ELF-1 (cell line): ENCODE measurements at places on chromosomes 1 and 21.

- no peak for DNase-seq
Measured at GRCh38 chr1:79497193-79497773, 490.8 kb upstream of the ADGRL4 start.

- DNase-seq = peak; percentile 88
Measured at GRCh38 chr1:42173155-42173933, 8.8 kb upstream of the GUCA2A start.

GRCh38 chr1:150366416-150367296, 2.7 kb downstream of the RPRD2 start:
- no peak for DNase-seq

GRCh38 chr1:21254335-21254951, 35.8 kb downstream of the ECE1 start:
- no peak for DNase-seq

DNA sequence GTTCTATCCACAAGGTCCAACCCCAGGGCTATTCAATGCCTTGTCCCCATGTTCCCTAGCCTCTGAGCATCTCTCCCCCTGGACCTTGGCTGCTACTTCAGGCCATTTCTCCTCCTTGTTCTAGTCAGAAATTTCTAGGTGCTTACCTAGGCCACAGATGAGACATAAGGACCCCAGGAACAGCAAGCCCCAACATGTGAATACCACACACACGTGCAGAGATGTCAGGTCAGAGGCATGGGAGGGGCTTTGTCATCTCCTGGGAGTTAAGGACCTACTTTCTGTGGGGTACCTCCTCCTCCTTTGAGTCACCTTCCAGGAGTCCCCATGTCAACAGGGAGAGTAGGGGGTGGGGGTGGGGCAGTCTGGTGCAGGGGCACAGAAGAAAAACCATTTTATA, 7.1 kb upstream of the RGS16 start:
- DNase-seq = no peak

DNA sequence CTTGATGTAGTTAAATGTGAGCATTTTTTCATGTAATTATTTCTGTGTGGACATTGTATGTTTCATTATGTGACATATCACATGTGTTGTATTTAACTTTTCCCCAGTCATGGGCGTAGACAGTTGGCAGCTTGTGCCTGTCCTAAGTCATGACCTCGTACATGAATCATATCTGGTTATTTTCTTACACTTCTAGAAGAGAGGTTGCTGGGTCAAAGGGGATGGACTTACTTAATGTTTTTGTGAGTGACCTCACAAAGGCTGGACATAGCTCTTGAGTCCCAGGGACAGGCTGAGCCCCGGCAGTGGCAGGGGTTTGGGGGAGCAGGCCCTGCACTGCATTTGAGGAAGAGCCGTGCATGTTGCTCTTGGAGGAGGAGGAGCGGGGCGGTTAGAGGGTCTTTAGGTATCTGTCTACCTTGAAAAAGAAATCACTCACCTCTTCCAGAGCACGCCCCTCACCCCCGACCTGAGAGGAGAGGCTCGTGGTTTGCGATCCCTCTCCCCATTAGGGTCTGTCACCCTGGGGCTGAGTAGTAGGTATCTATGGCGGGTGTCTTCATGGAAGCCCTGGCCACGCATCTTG, 16.4 kb downstream of the IFNGR2 start:
- DNase-seq = no peak

DNA sequence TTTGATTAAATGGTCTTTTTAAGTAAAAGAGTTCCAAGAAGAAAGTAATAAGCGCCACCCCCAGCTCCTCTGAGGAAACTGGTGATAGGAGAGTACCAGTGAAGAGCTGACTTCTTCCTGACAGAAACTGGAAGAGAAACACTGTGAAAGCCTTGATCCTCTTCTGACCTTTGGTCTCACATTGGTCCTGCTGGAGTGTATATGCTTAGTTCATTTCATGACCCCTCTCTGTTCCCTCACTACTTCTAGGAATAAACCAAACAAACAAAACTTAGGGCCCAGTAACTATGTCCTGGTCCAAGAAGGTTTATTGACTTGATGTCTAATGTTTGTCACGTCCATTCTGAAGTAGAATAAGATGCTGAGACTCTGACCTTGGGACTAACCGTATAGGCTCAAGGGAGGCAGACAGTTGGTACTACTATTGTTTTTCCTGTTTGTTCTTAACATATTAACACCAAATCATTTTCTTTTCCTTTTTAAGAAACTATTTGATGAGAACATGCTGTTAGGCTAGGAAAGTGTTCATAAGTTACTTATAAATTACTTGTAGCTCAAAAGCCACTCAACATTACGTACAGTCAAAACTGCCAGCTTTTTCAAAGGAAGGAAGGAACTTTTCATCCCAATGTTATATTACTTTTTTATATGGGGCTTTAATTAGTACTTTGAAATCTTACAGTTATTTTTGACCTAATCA, 57.9 kb downstream of the MIER1 start:
- DNase-seq = no peak

DNA sequence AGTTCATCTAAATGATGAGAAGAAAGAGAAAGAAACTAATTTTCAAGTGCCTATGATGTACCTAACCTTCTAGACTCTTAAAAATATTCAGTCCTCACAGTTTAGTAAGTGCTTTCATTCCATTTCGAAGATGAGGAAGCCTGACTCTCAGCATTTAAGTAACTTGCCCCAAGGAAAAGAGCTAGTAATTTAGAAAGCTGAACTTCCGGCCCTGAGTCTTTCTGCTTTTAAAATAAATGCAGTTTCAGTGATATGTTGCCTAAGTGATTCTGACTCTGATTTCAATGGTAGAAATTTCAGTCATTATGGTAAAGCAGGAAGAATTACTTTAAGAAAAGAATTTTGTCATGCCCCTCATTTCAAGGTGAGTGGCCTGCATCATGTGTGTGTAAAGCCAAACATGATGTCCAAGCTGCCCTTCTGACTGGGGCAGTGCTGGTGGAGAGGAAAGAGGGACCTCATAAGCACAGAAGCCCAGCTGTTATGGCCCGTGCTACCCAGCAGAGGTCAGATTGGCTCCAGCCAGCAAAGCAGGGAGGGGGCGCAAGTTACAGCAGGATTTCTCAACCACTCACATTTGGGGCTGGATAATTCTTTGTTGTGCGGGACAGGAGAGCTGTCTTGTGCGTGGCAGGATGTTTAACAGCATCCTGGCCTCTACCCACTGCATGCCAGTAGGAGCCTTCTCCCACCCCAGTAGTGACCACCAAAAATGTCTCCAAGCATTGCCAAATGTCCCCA, 10.7 kb downstream of the ATP1A4 start:
- peak; percentile 70 for DNase-seq

- DNase-seq = peak; percentile 45
Measured at GRCh38 chr1:151458802-151459330, 428 bp downstream of the POGZ start.

GRCh38 chr1:204659056-204659455, 26.5 kb downstream of the LRRN2 start:
- DNase-seq = no peak

GRCh38 chr1:77336729-77337128, 54.9 kb downstream of the AK5 start:
- DNase-seq = no peak

GRCh38 chr1:227896710-227897655, 50.7 kb downstream of the WNT9A start:
- DNase-seq = no peak

- no peak for DNase-seq
Measured at GRCh38 chr21:44954281-44954771, 14.5 kb downstream of the SLX9 start.

GRCh38 chr1:87336623-87337067, 8.0 kb downstream of the LMO4 start:
- no peak for DNase-seq
